ENCODE measurements at places on chromosomes 6 and 20. TPM values are rescaled to one million over a fixed set of nuclear protein-coding genes. Genes with fewer than 3 reads are reported as not detected.

DNA sequence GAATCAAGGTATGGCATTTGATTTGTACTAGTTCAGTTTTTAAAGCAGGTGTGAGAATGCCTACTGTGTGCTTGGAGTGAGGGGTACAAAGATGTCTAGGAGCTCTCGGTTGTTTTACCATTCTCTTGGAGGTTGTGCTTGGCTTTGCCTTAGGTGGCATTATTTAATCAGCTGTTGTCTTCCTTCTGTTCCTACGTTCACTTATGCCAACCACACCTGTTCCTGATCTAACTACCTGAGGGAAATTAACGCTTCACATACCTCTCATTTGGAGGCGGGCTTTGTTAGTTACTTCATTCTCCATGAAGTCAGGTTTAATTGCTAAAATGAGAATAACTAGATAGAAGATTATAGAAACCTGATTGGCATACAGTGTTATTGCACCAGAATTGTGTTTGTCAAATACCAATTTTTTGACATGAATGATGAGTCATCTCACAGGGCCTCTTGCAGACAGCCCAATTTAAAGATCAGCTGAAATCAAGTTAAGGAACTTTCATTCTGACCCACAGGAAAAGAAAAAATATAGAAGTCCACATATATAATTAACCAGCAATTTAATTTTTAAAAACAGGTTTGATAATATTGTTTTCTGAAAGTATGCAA lies 24.8 kb upstream of the PBOV1 start:
- peak; percentile 12 for DNase-seq
- no peak overlapping the region for H3K4me3 ChIP-seq
- H3K4me1 ChIP-seq, result peaks cover 6% of the 10 kb centered on the region

DNA sequence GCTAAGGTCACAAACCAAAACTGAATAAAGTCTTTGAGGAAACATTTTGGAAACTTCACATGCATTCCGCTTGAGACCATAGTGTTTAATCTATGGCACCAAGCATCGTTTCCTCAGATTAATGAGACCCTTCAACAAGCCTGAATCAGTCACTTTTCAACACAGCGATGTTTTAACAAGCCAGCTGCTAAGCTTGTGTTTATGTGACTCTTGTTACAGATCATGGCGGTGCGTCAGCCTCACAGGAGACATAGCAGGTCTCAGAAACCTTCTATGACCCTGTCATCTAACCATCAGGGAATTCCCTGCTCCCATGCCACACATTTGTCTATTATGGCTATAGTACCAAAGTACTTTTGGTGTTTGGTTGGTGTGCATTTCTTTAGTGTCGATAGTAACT lies 57.2 kb downstream of the MTFR2 start:
- H3K27me3 ChIP-seq, result no peaks in the 10 kb centered on the region
- H3K4me1 ChIP-seq, result no peaks in the 10 kb centered on the region
- DNase-seq, result no peak
- H3K27ac ChIP-seq, result no peak overlapping the region
- no peak overlapping the region for H3K4me3 ChIP-seq

DNA sequence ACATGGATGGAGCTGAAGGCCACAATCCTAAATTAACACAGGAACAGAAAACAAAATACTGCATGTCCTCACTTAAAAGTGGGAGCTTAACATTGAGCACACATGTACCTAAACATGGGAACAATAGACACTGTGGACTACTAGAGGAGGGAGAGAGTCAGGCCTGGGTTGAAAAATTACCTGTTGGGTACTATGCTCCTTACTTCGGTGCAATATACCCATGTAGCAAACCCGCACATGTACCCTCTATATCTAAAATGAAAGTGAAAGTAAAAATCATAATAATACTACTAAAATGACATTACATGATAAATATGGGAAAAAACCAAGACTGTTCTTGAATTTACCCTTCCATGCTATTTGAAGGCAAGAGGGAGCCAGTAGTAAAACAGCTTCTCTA lies 1273.8 kb upstream of the ADGRB3 start:
- peak; percentile 11 for DNase-seq
- no peaks in the 10 kb centered on the region for H3K27me3 ChIP-seq
- H3K4me1 ChIP-seq, result no peaks in the 10 kb centered on the region
- peak overlapping the region; percentile 67 for H3K27ac ChIP-seq
- no peaks in the 10 kb centered on the region for H3K36me3 ChIP-seq
- H3K4me3 ChIP-seq, result peak overlapping the region; percentile 51

DNA sequence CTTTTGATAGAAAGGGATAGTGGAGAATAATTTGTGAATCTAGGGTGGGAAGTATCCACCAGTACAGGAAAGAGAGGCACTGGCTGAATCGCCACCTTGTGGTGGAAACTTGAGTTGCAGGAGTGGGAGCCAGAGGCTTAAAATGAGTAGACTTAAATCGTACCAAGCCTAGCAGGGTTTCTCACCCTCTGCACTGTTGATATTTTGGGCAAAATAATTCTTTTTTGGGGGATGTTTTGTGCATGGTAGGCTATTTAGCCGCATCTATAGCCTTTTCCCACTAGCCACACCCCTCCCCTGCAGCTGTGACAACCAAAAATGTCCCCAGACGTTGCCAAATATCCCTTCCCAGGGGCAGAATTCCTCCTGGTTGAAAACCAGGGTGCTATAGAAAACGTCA lies 119.1 kb downstream of the DHX35 start:
- H3K4me1 ChIP-seq, result no peaks in the 10 kb centered on the region
- peaks cover 58% of the 10 kb centered on the region for H3K27me3 ChIP-seq
- H3K4me3 ChIP-seq, result no peak overlapping the region

DNA sequence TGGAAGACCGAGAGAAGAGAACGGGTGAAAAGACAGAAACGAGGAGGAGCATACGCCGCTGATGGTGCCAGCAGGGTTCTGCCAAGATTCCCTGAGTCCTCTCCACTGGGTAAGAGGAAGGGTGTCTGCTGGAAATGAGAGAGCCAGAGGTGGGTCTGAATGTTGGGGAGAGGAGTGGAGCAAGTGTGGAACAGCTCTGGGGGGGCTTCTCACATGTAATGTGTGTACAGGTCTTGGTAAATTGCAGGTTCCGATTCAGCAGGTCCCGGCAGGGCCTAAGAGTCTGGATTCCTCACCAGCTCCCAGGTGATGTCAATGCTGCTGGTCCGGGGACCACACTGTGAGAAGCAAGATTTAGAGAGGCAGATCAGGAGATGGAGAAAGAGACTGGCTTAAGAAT lies 1.5 kb upstream of the EBF4 start:
- peaks cover 8% of the 10 kb centered on the region for H3K4me1 ChIP-seq
- no peaks in the 10 kb centered on the region for H3K36me3 ChIP-seq

- H3K27ac ChIP-seq, result no peak overlapping the region
- H3K4me3 ChIP-seq, result no peak overlapping the region
- peaks cover 13% of the 10 kb centered on the region for H3K27me3 ChIP-seq
Observed at GRCh38 chr6:45812922-45813321, 202.7 kb downstream of the CLIC5 start.

- DNase-seq, result no peak
- H3K4me3 ChIP-seq, result no peak overlapping the region
- H3K27me3 ChIP-seq, result no peaks in the 10 kb centered on the region
- peaks cover 16% of the 10 kb centered on the region for H3K4me1 ChIP-seq
- H3K36me3 ChIP-seq, result no peaks in the 10 kb centered on the region
- H3K27ac ChIP-seq, result no peak overlapping the region
Observed at GRCh38 chr20:6868861-6869260, 101.4 kb downstream of the BMP2 start.

- no peak overlapping the region for H3K27ac ChIP-seq
- H3K4me3 ChIP-seq, result no peak overlapping the region
- peaks cover 67% of the 10 kb centered on the region for H3K36me3 ChIP-seq
- peaks cover 11% of the 10 kb centered on the region for H3K4me1 ChIP-seq
Observed at GRCh38 chr6:31412506-31412905, 9.1 kb downstream of the MICA start.

Gene KIAA1755
- not detected for total RNA-seq

Data from MCF 10A (cell line).